Activated T-helper 2 cell treated with anti-CD3 and anti-CD28 coated beads, Interferon-gamma antibody, Interleukin-2, Interleukin-4, amounts not matched to agents 10 μg/mL and 5 μg/mL and 100 μg/mL, durations not matched to agents 14 hours and 24 hours and 36 hours (primary cell): ENCODE measurements at places on chromosomes 5 and 9. TPM values are rescaled to one million over a fixed set of nuclear protein-coding genes. Genes with fewer than 3 reads are reported as not detected.
A peak's percentile ranks its signal among the peaks of the same experiment; 100 is the strongest.

DNA sequence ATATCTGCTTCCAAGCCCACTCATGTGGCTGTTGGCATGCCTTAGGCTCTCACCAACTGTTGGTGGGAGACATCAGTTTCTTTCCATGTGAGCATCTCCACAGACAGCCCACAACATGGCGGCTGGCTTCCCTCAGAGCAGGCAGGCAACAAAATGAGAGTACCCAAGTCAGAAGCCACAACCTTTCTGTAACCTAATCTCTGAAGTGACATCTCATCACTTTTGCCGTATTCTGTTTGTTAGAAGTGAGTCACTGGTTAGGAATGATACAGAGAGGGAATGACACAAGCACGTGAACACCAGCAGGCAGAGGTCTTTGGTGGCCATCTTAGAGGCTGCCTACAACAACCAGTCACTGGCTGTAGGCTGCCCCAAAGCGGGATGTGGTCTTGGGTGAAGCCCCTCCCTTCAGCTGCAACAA is 88.6 kb upstream of the RASGRF2 start:
- no peak for DNase-seq

DNA sequence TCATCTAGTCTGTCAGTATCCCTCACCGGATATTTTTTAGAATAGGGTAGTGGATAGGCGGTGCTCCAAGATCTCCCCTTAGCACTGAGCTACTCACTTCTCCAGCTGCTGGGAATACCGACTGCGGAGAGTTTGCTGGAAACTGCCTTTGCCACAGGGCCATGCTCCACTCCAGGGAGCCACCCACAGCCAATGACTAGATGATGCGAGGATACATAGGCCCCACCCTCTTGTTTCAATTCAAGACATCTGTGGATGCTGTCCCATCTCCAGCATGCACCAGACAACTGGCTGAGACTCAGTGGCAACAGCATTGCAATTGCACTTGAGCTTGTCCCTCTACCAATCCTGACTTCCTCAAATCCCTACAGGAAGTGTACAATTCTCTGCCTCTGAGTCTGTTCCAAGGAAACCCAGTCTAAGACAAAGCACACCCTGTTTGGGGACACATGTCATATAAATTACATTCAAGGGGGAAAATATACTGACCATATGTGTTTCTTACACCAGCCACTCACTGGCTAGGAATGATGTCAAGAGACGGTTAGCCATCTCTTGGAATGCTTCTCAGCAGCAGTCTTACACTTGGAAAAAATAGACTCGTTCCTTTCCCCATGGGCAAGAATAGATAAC is 312.6 kb upstream of the KIF2A start:
- DNase-seq, result no peak

GRCh38 chr9:5895782-5896181 is 5.1 kb downstream of the MLANA start:
- no peak for DNase-seq

GRCh38 chr9:114697951-114698351 is 16.0 kb upstream of the TEX48 start:
- DNase-seq, result no peak

- no peak for DNase-seq
Observed at GRCh38 chr5:67004730-67005350, 191.8 kb downstream of the CD180 start.

DNA sequence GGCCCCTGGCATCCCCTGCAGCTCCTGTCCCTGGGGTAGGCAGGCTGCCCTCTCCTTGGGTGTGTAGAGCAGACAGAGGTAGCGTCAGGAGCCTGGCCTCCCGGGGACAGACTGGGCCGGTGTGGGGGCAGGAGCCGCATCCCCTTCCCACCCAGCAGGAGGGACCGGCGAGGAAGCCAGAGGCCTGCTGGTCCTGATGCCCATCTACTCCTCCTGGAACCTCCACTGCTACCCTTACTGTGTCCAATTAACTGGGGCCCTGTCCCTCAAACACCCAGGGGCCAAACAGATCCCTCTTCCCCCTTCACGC is 15.6 kb downstream of the RALGDS start:
- no peak for DNase-seq

DNA sequence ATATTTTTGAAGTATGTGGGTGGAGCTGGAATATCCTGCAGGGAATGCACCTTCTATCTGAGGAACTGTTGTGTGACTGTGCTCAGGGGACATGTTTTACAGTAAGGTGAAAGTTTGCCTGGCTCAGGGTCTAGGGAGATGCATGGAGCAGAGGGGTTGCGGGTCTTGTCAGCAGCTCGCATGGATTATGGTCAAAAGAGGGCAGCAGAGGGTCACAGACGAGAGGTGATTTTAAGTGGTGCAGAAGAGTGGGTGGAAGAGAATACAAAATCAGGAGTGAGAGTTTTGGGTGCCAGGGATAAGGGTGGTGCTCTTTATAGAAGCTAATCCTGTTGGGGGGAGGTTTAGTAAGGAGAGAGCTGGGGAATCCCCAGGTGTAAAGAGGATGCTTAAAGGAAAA is 53.5 kb upstream of the GRIN3A start:
- DNase-seq, result no peak

DNA sequence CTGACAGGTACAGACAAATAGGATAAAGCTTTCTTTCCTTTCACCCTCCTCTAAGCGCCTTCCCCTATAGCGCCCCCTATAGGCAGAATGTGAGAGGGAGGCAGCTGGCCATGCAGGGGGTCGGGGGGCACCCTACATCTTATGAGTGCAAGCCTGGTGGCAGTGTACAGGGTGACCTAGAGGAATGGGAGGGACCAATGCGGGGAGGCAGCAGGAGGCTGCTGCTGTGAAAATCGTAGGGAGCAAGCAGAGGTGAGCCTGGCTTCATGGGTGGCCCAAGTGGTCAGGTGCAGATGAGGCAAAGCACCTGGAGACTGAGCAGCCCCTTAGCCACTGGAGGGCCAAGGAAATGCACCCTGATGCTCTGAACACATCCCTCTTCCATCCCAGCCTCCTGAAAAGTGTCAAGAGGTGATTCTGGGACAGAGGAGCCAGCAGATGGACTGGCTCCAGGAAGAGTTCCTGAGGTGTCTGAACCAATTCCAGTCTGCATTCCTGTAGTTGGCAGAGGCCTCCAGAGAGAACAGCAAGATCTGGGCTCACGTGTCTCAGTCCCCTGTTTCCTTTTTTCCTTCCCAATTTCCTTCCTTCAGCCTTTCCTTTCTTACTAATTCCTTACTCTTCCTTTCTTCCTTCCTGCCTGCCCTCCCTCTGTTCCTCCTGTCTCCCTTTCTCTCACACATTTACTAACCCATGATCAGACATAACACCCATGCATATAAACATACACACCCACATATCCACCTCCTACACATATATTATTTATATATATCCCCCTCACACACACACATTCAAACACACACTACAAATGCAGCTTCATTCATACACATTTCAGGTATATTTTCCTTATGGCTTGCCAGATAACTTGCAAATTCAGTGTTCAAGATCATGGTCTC is 32.8 kb upstream of the GALNT10 start:
- no peak for DNase-seq

- no peak for DNase-seq
Observed at GRCh38 chr9:137311171-137311985, 9.3 kb upstream of the NRARP start.

DNA sequence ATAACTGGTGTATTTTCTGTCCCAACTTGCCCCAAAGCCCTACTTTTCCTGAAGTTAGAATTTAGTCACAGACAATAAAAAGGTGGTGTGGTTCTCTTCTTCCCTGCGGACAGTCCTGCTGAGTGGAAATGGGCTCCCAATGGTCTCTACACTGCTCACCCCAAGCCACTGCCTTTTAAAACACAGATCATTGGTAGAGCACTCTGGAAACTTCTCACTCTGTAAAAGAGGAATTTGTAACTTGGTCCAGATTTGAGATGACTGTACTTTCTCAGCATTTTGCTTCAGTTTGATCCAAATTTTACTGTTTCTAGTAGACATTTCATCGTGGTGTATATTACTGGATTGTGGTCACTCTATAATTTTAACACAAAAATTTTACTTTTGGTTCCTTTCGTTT is 80.3 kb upstream of the ROR2 start:
- no peak for DNase-seq

DNA sequence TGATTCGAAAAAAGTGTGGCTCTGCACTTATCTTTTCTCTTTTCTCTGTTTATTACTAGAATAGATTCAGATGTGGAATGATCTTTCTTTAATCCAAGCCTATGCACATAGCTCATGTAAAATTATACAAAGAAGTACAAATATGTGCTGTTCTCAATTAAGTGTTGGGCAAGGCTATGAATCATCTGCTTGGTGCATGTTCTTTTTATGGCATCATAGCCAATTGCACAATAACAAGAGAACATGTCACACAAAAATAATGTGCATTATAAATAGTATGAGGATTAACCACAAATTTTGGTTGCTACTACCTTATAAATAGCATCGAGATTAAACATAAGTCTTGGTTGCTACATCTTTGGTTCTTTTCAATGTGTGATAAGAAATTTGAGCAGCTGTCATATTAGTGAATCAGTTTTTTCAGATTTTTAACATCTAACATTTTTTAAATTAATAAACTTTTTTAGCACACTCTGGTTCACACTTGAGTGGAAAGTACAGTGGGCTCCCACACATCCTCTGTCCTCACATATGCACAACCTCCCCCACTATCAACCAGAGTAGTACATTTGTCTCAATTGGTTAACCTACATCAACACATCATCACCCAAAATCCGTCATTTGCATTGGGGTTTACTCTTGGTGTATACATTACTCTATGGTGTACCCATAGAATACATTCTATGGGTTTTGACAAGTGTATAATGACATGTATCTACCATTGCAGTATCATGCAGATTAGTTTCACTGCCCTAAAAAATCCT is 6.8 kb upstream of the RECK start:
- DNase-seq, result no peak

GRCh38 chr9:124940521-124940893 is 376 bp downstream of the GOLGA1 start:
- no peak for DNase-seq

DNA sequence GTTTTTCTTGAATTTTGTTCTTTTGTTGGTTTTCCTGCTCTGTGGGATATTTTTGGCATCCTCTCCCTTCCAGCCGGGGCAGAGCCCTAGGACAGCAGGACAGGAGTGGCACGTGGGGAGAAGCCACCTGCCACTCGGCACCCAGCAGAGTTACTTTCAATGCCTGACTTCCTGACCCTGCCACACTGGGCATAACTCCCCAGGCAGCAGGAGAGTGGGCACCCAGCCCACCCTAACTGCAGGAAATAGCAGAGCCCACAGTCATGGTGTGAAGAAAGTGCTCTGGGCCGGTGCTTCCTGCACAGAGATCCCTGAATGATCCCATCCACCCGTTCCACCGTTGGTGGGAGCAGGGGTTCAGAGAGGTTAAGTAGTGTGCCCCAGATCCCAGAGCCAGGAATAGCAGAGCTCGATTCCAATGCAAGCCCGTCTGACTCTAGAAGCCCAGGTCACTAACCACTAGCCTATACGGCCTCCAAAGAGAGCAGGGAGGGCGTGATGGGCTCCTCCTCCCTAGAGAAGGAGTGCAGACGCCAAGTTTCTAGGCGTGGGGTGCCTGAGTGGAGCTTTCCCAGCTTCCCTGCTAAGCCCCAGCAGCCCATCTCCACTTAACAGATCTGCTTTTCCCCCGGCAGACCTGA is 8.1 kb upstream of the NUP214 start:
- DNase-seq, result no peak

DNA sequence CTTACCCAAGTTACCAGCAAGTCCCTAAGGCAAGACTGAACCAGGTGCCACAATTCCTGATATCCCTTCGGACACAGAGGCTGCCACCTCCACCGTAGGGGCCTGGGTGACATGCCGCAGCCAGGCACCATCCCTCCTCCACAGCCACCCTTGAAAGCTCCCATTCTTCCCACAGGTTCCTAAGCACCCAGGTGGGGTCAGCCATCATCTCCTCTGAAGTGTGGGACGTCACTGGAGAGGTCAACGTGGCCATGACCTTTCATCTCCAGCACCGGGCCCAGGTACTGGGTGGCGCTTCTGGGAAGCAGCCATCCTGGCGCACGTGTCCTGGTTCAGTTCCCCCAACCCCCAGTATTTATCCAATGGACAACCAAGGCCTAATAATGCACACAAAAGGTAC is 8.2 kb downstream of the ADGRD2 start:
- DNase-seq, result no peak

GRCh38 chr5:83528439-83528769 is 56.9 kb downstream of the VCAN start:
- DNase-seq, result no peak

GRCh38 chr5:62093976-62094375 is 212.0 kb upstream of the KIF2A start:
- no peak for DNase-seq

- no peak for DNase-seq
Observed at GRCh38 chr5:151020304-151021110, at the start of gene GPX3. TSS of gene GPX3 (plus strand) at chr5:151020591. CDS start at chr5:151020655, 64 bp downstream.

GRCh38 chr5:43019614-43020398 is 20.3 kb downstream of the ANXA2R start:
- peak; percentile 84 for DNase-seq

DNA sequence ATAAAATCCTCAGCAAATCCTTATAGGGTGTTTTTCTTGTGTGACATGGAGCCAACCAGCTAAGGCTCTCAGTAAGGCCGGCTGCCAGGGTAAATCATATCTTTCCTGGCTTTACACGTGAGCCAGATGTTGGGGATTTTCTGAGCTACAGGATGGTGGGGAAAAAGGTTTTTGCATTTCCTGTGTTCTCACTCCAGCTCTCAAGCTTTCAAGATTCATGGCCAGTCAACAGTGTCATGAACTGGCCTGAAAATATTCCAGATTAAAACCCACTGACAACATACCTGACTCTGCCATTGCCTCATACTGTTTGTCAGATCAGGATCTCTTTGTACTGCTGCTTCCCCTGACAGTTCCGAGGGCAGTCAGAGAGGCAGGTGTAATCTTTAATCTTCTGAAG is 306.9 kb downstream of the GLIS3 start:
- no peak for DNase-seq

- DNase-seq, result no peak
Observed at GRCh38 chr5:147659166-147659929, 123.2 kb downstream of the JAKMIP2 start.

- no peak for DNase-seq
Observed at GRCh38 chr5:144328494-144328893, 157.8 kb downstream of the KCTD16 start.

GRCh38 chr5:161546470-161547301 is at the start of gene GABRB2:
TSS of gene GABRB2 (minus strand) at chr5:161546725. CDS start at chr5:161546643, 82 bp downstream.
- DNase-seq, result peak; percentile 26

- no peak for DNase-seq
Observed at GRCh38 chr9:122216138-122216797, 12.5 kb downstream of the LHX6 start.

GRCh38 chr9:98275159-98275558 is 19.7 kb upstream of the TBC1D2 start:
- no peak for DNase-seq

VCAN gene
- total RNA-seq, result not detected in 2 replicates

PLPP7 gene
- total RNA-seq, result 0.21 TPM in 1 of 2 replicates, not detected in the other

BRIX1 gene
- total RNA-seq, result 86.2 and 91.8 TPM in 2 replicates

IRX2 gene
- not detected in 2 replicates for total RNA-seq

GPRIN1 gene
- 3.0 and 3.6 TPM in 2 replicates for total RNA-seq

TAF11L10 gene
- not detected in 2 replicates for total RNA-seq

CAVIN4 gene
- total RNA-seq, result 0.23 and 0.34 TPM in 2 replicates

TMEM252 gene
- not detected in 2 replicates for total RNA-seq

ADAMTS6 gene
- total RNA-seq, result 1.4 and 1.7 TPM in 2 replicates

CDH10 gene
- total RNA-seq, result not detected in 2 replicates
